Caco-2 (cell line): ENCODE measurements at places on chromosomes 7 and 10.

DNA sequence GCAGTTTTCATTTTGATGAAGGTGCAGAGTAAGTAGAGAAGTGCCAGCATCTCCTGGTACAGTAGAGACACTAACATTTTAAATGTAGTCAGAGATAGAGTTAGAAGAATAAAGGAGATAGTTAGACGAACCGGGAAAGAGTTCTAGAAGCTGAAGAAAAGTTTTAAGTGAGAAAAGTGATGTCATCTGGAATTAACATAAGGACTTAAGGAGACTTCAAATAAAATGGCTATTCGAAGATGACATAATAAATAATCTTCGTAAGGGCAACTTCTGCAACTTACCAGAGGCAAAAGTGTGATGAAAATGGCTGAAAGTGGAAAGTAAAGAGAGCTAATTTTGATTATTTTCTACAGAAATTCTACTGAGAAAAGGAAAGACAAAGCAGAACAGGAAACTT lies 20.4 kb downstream of the GNAT3 start:
- DNase-seq, result no peak

DNA sequence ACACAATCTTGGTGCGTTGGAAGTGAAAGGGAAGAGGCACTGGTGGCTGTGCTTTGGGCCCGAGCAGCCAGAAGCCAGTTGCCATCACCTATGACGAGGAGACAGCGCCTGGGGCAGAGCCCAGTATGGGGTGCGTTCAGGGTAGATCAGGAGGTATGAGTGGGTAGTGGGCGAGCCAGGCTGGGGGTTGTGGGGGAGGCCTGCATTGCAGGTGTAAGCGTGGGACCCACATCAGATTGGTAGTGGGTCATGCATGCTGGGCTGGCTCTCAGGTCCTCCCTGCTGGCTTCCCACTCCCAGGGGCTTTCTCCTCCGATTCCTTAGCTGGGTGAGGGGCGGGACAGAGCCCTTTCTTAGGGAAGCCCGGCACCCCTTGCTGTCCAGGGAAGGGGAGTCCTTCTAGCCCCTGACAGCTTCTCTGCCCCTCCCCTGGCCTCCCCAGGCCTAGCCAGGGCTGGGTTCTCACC lies 445 bp upstream of the PVRIG start:
- DNase-seq, result no peak

- no peak for DNase-seq
Measured at GRCh38 chr10:11097686-11098085, 80.0 kb downstream of the CELF2 start.

DNA sequence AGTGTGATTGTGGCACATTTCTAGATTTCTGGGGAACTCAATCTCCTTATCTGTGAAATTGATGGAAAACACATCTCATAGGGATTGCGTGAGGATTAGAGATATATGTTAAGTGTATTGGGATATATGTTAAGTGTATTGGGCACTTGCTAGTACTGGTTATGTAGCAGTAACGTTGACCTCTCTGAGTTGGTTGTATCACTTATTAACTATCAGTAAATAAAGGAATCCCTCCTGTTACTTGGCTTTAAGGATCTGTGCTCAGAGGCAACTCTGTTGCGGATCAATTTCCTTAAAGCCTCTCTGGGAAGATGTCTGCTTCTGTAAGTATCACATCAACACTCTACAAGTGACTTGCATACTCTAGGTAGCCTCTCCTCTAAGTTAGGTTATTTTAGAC lies 25.2 kb downstream of the GNAI1 start:
- no peak for DNase-seq

DNA sequence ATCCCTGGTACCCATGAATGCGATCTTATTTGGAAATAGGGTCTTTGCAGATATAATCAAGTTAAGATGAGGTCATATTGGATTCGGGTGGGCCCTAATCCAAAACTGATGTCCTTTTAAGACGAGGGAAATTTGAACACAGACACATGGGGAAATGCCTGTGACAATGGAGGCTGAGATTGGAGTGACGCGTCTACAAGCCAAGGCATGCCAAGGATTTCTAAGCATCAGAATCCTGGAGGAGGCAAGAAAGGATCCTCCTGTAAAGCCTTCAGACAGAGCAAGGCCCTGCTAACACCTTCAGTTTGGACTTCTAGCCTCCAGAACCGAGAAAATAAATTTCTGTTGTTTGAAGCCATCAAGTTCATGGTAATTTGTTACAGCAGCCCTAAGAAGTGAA lies 18.5 kb downstream of the PARP12 start:
- DNase-seq, result no peak

DNA sequence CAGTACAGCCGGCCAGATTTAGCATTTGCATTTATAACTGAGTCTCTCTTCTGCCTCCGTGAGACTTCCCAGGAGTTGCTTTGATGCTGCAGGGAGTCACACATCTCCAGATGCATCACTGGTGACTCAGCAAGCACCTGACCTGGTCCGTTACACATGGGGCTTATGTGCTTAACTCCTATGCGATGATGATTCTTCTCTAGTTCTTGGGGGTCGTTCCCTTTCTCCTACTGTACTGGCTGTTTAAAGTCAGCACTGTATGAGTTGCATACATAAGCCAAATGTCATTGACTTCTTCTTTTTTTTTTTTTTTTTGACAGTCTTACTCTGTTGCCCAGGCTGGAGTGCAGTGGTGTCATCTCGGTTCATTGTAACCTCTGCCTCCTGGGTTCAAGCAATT lies 13.0 kb upstream of the AKR1E2 start:
- no peak for DNase-seq

DNA sequence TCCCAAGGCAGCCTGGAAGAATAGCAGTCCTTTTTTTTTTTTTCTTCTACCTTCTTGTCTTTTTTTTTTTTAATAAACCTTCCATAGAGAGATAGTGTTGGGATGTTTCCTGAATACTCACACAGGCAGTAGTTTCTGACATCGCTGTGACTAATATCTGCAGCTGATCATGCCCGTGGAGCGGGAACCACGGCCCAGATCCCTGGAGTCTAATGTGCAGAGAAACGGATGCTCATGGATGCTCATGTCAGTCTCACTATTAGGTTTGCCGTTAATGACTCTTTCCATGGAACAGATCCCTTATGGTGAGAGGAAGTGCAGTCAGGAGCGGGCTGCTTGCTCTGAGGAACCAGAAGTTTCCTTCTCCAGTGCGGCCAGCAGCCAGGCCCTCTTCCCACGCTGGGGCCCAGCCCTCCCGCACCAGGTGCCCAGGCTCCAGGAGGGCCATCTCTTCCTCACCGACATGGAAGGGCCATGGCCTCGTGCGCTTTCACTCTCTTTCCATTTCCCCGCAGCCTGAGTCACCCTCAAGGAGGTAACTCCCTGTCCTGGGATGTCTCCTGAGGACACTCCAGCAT lies 132.5 kb downstream of the WDR37 start:
- DNase-seq, result peak; percentile 25

DNA sequence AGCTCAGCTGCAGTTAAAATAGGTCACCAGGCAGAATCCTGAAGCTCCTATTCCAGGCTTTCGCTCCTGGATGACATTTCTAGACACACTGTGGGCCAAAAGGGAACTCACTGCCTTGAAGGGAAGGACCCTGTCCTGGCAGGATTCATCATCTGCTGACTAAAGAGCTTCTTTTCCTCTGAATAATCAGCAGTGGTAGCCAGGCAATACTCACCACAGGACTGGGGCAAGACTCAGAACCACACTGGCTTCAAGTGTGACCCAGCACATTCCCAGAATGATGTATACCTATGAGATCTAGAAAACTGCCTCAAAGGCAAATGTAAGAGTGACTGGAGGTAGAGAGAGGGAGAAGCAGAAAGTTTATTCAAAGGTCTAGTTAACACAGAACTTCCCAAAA lies 29.5 kb upstream of the EBF3 start:
- DNase-seq, result no peak

- DNase-seq, result no peak
Measured at GRCh38 chr7:70893422-70893821, 238.5 kb upstream of the GALNT17 start.

DNA sequence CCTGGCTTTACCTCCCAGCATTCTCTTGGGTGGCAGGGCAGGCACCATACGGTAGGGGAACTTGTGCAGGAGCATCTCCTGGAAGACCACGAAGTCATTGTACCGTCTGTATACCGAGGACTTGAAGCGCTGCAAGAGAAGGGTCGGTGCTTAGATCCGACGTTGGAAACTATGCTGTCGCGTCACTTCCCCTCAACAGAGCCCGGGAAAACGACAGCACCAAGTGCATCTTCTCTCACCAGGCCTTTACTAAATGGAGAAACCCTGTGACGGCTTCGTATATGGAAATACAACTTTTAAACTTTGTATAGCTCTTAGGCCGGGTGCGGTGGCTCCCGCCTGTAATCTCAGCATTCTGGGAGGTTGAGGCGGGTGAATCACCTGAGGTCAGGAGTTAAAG lies 33.1 kb downstream of the NUDT1 start:
- no peak for DNase-seq

DNA sequence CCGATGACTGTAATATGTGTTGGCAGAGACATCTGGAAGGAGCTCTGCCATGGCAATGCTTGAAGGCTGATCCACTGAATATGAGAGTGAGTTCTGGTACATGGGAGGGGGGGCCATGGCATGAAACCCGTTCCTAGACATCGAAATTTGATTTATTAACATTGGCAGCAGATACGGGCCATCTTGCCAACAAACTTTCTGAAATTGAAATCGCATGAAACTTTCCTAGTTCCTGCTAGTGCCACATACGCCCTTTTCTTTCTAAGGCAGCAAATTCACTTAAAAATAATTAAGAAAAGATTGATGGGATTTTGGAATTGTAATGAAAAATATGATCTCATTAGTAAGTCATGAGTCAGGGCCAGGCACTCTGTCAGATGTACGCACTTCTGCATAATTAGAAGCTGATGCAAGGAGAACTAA lies 91.8 kb upstream of the KMT2C start:
- DNase-seq, result no peak

DNA sequence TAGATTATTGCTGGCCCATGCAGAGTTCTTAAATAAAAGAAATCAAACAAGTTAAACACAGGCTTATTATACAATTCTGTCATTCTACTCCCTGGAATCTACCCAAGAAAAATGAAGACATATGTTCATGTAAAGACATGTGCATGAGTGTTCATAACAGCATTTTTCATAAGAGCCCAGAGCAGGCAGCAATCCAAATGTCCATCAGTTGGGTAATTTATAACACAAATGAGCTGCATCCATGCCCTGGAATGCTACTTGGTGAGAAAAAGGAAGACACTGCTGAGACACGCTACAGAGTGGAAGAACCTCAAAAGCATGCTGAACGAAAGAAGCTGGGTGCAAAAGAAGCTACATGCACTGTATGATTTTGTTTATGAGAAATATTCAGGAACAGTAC lies 342.6 kb downstream of the TCERG1L start:
- no peak for DNase-seq

- DNase-seq, result no peak
Measured at GRCh38 chr7:93717217-93717900, 142.8 kb upstream of the CALCR start.

DNA sequence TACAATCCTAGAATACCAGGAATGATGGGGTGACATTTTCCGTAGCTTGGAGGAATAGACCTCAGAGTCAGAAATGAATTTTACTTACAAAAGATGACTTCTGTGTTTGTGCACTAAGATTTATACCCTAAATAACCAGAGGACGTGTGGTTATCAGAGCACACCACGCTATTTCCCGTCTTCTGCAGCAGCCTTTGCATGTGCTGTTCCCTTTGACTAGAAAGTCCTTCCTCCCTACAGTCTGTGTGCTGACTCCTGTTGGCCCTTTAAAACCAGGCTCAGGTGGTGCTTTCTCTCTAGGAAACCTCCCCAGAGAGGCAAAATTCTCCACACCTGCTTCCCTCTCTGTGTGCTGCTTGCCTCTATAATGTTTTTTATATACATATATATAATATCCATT lies 73.3 kb upstream of the SMNDC1 start:
- DNase-seq, result no peak

GRCh38 chr7:132333301-132333700 lies 243.0 kb downstream of the PLXNA4 start:
- no peak for DNase-seq

DNA sequence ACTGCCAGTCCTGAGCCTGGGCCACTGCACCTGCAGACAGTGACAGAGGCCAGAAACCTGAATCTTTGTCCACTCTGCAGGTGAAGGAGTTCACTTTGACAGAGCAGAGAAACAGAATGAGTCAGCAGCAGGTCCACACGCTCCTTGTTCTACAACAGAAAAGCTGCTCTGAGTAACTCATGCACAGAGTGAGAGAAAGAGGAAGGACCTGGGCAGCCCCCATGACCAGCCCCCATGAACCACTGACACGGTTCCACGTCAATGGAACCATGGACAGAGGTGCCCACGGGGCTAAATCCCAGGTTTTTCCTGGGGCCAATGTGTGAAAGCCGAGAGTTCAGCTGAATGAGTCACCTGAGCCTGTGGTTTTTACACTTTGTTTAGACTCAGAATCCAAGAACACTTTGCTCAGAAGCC lies 40.8 kb upstream of the CTBP2 start:
- DNase-seq, result no peak

DNA sequence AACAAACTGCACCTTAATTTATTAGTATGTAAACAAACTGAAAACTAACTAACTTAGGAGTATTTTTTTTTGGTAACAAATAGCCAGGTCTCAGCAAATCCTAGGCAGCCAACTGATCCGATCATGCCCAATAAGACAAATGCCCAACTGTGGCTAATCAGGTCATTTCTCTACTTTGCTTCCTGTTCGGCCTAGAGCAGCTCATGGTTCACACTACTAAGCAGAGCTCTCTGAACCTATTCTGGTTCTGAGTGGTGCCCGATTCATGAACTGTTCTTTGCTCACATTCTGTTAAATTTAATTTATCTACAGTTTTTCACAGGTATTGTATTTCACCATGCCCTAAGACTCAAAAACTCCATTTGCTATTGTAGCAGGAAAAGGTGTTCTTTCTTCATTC lies 55.1 kb downstream of the CCDC3 start:
- no peak for DNase-seq

GRCh38 chr7:93315896-93316295 lies 83.7 kb downstream of the VPS50 start:
- no peak for DNase-seq

DNA sequence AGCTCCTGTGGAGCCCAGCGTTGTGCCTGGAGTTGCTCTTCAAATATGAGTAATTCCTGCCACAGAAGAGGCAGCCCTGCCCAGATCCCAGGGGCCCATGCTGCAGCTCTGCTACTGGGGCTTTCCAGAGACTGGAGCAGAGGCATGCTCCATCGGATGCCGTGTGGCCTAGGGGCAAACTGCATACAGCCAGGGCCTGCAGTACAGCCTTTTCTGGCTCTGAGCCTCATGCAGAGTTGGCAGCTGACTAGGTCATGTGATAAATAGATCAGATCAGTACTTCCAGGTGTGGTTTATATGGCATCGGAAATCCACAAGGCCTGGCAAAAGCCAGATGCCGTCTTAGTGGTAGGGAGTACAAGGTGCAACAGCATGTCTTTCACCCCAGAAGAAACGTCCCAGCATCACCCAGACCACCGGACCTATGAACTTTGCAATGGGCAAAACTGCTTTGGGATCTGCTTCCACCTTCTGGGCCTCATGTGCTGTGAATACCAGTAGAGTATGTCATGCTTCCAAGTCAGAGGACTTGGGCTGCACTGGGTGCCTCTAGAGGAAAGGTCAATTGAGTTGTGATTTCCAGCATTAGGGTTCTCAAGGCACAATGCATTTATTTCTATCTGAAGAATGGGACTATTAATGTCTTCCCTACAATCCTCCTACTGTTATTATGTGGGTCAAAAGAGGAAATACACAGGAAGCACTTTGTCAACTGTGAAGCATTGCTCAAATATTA lies 250.7 kb upstream of the ZNF32 start:
- DNase-seq, result no peak
